ENCODE measurements at places on chromosomes 3 and 15. TPM values are rescaled to one million over a fixed set of nuclear protein-coding genes. Genes with fewer than 3 reads are reported as not detected.

PLD1 gene
- total RNA-seq, result 47.6 TPM

PLS1 gene
- 0.82 TPM for total RNA-seq

HRH1 gene
- total RNA-seq, result 23.5 TPM

ABI3BP gene
- 7.3 TPM for total RNA-seq

RAD51 gene
- 4.7 TPM for total RNA-seq

CAND2 gene
- total RNA-seq, result 2.6 TPM

THRB gene
- total RNA-seq, result 0.06 TPM

CFAP92 gene
- 1.0 TPM for total RNA-seq

GOLGA6L7 gene
- not detected for total RNA-seq

PLXNA1 gene
- 50.0 TPM for total RNA-seq

CNTN3 gene
- total RNA-seq, result not detected

GAP43 gene
- 0.18 TPM for total RNA-seq

CERS3 gene
- total RNA-seq, result not detected

All from glomerular endothelial cell (primary cell).